ENCODE measurements at places on chromosomes 3 and 15.

DNA sequence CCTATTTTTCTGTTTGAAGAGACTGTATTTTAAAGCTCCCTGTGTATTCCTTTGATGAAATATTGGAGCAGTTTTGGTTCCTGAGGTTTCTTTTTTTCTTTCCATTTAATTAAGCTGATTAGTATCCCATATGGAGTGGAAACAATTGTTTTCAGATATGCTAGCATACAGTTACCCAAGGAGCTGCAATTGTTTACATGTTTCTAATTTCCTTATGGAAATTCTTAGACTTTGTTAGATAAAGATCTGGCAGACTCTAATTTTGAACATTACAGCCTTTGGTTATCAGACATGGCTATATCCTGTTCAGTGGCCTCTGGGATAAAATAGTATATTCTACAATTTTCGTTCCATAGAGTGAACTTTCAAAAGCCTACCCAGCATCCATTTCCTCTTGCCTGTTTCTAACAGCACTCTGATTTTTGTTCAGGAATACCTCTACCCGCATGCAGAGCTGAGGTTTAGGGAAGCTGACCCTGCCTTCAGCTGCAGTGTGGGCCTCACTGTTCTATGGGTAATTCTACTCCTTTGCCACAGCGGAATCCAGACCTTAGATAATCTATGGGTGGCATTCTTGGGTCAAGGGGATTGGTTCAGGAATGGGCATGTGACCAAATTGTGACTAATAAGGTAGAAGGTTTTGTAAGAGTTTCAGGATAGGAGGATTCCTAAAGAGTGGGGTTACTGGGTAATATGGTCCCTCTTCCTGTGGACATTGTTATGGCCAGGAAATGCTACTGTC, 161.1 kb upstream of the ANKRD28 start:
- DNase-seq, result no peak

GRCh38 chr15:27853624-27854455, 245.3 kb downstream of the OCA2 start:
- DNase-seq, result no peak

GRCh38 chr15:64877435-64877834, 34.3 kb upstream of the ANKDD1A start:
- DNase-seq, result peak; percentile 40

DNA sequence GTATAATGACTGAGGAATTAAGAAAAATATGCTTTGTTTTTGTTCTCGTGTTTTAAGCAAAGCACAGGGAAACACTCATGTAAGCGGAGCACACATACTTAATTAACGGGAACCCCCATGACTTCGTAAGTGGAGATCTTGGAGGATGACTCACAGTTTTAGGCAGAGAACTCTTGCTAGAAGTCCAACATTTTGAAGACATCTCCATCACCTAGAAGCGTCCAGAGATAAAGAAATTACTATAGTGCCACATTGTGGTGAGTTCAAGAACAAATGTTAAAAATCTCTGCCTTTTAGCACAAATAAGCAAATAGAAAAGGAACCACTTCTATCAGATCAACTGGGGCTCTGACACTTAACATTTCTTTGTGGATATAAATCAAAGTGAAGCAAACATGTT, 194.1 kb upstream of the ARHGEF26 start:
- peak; percentile 15 for DNase-seq

DNA sequence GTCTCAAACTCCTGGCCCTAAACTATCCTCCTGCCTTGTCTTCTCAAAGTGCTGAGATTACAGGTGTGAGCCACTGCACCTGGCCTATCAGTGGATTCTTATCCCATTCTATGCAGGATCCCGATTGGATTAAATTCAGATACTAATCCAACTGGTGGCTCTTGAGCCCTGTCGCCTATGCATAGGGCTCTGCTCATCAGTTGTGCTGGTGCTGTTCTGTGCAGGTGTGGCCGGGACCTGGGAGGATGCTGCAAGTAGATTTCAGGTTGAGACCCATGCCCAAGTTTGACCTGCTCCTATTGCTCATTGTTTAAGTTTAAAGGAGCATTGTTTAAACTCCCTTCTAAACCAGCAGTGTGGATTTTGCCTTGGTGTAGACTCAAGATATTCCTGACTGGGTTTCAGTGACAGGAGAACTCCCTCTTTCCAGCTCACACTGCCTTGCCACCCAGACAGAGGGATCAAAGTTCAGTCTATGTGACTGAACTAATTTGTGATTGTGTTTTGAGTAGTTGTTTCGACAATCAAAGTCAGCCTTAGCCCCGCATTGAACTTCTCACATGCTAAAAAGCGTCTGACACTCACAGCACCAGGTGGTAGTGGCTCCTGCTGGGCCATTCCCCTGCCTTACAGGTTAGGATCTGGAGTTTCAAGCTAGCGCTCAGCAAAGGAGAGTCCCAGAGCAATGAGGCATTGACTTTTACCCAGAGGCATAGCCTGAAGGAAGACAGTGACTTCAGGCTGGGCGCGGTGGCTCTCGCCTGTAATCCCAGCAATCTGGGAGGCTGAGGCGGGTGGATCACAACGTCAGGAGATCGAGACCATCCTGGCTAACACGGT, 45.0 kb upstream of the PIK3CB start:
- no peak for DNase-seq

GRCh38 chr15:91857772-91858171, 4.3 kb downstream of the SLCO3A1 start:
- peak; percentile 56 for DNase-seq

- DNase-seq, result no peak
Observed at GRCh38 chr3:73433687-73434086, 191.1 kb downstream of the PDZRN3 start.

Data from NB4 (cell line).